ENCODE measurements at places on chromosomes 6 and 20. TPM values are rescaled to one million over a fixed set of nuclear protein-coding genes. Genes with fewer than 3 reads are reported as not detected.

The HLA-DRB1 gene
- total RNA-seq: 0.93 TPM

The BTN2A1 gene
- 11.3 TPM for total RNA-seq

The CLVS2 gene
- not detected for total RNA-seq

The VNN1 gene
- not detected for total RNA-seq

The ATG5 gene
- total RNA-seq: 71.0 TPM

The BMP2 gene
- 41.5 TPM for total RNA-seq

The FGD2 gene
- total RNA-seq: not detected

The C20orf144 gene
- total RNA-seq: 0.07 TPM

The RPP40 gene
- total RNA-seq: 19.1 TPM

The TINAG gene
- not detected for total RNA-seq

The SRSF6 gene
- 69.0 TPM for total RNA-seq

The TCP11 gene
- 0.07 TPM for total RNA-seq

The GABRR1 gene
- not detected for total RNA-seq

The C4B gene
- total RNA-seq: 0.43 TPM

The SSTR4 gene
- not detected for total RNA-seq

The MICA gene
- total RNA-seq: 31.8 TPM

The ADTRP gene
- 7.7 TPM for total RNA-seq

The GLP1R gene
- total RNA-seq: not detected

All from thoracic aorta endothelial cell (primary cell).